Activated CD4-positive, alpha-beta T cell treated with anti-CD3 and anti-CD28 coated beads, Interleukin-2, Interleukin-6, amounts not matched to agents 100 ng/mL and 50 ng/mL, durations not matched to agents 16 hours and 8 hours (primary cell): ENCODE measurements at places on chromosomes 12 and 14.

- DNase-seq, result no peak
Observed at GRCh38 chr14:102417646-102418045, 54.9 kb downstream of the TECPR2 start.

DNA sequence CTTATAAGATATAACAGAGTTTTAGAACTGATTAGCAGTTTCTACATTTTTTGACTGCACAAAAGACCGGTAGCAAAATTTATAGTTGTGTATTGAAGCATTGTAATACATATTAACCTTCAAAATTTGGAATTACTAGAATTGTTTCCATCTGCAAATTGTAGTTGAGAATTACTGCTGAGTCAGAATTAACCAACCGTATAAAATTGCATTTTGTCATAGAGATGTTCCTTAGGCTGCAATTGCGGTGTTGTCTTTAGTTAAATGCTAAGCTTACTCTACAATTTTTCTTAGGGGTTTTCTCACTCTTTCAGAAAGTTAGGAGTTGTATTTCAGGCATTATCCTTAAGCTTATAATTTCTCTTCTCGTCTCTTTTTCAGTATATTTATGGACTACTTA lies 132.2 kb downstream of the PLEKHA5 start:
- DNase-seq, result no peak

- no peak for DNase-seq
Observed at GRCh38 chr12:95337146-95337545, 119.5 kb downstream of the VEZT start.

DNA sequence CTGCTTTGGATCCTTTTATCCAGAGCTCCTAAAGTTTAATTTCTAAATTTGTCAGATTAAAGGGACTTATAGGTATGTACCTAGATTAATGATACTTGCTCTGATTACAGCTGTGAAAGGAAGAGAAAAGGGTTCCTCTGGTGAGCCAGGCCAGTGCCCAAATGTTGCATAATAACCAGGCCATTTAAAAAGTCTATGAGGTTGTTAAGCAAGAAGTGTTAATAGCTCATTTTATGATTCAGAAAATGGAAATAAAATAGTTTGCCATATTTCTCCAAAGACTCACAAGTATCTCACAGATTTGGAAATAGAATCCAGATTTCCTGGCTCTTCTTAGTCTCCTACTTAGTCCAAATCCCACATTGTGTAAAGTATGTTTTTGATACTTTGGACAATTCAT lies 67.6 kb downstream of the SLC38A6 start:
- DNase-seq, result no peak

DNA sequence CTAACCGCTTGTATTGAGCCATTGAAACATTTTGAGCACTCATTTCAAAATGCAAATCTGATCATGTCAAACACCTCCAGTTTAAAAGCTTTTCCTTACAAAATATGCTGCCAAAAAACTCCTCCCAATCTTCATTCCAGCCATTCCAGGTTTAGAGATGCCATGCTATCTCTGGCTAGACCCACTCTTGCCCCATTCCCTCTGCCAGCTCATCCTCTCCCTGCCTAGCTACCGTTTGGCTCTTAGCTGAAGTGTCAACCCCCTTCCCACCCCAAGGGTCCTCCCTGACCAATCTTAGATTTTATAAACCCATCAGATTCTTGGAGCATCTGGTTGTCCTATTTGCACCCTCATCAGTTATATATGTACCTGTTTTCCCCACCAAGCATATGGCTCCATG lies 75.0 kb downstream of the SCAF11 start:
- no peak for DNase-seq

DNA sequence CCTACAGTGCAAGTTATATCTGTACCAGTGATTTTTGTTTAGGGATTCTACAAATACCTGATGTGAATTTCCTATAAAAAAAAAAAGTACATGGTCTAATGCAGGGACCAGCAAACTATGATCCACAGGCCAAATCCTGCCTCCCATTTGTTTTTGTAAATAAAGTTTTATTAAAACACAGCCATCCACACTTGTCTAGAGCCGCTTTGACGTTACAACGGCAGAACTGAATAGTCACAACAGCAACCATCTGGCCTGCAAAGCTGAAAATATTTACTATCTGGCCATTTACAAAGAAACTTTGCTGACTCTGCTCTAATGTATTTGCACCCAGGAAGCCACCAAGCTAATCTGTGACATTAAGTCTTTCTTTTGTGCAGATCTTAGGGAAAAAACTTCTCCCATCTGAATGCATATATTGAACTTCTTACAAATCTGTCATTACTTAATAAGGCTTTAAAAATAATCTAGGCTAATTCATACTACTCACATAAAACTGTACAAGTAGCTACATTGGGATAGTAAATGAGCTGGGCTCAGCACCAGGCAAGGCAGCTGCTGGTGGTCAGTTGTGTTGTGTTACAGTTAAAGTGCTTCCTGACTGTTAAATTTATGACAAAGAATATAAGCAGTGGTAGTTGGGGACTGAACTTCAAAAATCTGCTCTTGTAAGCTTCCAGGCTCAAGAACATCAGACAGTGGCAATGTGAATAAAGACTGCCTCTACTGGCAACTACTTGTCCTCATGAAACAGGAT lies 303.3 kb downstream of the MED13L start:
- no peak for DNase-seq

GRCh38 chr12:12379831-12380730 lies 23.2 kb downstream of the BORCS5 start:
- peak; percentile 79 for DNase-seq

DNA sequence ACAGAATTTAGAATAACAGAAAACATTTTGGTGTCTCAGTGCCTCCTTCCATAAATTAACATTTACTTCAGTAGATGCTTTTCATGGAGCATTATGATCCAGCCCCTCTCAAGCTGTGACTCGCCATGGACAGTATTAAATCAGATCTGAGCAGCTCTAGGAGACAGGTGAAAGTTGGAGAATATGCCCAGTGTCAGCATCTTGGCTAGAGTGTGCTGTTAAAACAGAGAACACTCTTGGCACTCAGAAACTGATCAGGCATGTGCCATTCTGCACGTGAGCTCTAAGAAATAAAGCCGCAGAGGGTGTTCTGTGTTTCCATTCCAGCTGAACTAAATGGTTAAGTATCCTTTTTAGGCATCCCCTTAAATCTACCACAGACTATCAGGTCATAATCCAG lies 68.0 kb downstream of the DIP2B start:
- DNase-seq, result no peak

DNA sequence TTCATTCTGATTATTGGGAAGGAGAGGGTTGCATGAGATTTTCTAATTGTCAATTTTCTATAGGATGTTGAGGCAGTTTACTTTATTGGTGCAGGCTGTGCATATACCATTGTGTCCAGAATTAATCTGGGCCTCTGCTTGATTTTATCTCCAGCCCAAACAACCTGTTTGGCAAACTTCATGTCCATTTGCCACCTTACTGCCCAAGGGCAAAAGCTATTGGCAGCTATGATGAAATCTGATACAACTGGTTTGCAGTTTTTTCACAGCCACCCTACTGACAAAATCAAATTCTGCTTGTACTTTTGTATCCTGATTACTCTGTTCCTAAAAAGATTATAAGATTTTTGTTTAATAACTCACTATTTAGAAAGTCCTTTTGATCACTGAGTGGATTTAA lies 789.2 kb upstream of the FBXO33 start:
- no peak for DNase-seq

DNA sequence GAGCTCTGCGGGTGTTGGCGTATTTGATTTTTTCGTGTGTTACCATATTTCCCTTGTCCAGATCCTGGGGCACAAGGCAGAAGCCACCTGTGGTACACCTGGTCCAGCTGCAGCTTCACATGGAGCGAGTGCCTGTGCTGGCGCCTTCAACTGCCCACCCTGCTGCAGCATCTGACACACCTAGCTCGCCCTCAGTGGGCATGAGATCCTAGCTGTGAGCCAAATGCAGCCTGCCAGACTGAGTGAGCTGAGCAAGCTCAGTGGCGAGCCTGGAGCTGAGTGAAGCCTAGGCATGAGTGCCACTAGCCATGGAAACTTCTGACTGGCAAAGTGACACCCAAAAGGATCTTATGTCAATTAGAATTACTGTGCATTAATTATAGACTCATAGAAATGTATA lies 1226.8 kb upstream of the FLRT2 start:
- DNase-seq, result no peak

GRCh38 chr14:20769421-20769820 lies 1.2 kb downstream of the EDDM3B start:
- no peak for DNase-seq

- no peak for DNase-seq
Observed at GRCh38 chr14:93396456-93396855, 34.3 kb upstream of the UNC79 start.

- no peak for DNase-seq
Observed at GRCh38 chr12:122830517-122831214, 4.6 kb upstream of the HIP1R start.

GRCh38 chr14:75459099-75459741 lies 31.4 kb downstream of the JDP2 start:
- DNase-seq, result peak; percentile 29

DNA sequence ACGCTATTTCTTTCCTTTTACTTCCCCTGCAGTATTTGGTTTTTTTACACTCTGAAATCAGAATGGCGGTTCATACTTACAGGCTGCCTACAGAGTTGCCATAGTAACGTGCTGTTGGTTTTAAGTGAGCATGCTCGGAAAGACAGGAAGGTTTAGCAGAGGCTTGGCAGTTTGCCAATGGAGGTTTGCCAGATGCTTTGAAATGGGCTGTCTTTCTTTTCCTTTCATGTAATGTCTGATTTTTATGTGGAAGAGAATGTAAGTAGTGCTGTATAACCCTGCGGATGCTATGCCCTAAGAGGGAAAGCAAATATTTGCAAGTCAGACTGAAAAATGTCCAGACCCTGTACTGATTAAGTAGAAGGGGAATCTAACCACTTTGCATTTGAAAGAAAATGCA lies 32.8 kb downstream of the ARID4A start:
- DNase-seq, result peak; percentile 91

DNA sequence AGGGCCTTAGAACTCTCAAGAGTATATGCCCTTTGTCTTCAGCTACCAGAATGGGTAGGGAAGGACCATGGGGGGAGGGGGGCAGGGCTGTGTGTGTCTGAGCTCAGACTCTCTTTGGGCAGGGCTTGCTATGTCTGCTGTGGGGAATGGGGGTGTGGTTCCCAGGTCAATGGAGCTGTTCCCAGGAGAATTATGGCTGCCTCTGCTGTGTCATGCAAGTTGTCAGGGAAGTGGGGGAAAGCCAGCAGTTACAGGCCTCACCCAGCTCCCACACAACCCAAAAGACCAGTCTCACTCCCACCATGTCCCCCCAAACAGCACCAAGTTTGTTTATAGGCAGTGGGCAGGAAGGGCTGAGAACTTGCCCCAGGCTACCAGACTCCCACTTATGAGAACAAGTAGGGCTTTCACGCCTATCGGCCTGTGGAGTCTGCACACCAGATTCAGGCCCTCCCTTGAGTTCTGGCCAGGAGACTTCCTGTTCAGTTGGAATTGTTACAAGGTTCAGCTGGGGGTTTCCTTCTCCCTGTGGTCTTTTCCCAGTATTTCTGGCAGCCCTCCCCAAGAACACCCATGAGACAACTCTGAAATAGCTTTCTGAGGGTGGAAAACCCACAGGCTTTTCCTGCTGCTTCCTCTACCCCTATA lies 6.1 kb upstream of the SERPINA11 start:
- DNase-seq, result no peak

DNA sequence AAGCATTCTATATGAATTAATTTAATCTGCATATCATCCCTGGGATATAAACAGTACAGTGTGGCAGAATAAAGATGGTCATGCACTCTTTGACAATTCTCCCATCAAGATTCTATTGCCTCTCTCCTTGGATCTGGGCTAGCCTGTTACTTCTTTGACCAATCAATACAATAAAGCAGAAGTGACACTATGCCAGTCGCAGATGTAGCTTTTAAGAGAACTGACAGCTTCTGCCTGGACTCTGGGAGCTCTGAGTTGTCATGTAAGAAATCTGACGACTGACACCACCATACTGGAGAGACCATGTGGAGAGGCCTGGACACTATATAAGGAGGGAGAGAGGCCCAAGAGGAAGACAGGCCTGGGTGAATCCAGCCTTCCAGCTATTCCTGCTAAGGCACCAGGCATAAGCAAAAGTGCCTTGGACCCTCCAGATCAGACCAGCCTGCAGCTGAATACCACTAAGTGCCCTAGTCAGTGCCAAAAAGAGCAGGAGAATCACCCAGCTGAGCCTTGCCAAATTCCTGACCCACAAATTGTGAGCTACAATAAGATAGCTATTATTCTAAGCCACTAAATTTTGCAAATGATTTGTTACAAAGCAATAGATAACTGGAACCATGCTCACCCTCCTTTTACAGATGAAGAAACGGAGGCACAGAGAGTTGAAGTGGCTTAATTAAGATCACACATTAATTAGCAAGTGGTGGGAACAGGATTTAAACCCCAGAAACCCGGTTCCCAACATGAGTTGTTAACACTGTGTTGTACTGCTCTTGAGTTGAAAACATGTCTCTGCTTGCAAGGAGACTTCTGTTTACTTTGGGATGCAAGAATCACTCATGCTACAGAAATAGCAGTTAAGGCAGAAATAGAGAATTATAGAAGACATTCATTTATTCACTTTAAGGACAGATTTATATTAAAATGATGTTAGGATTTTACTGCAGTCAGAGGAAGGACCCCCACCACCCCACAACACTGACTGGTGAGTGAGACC lies 84.6 kb downstream of the RIN3 start:
- no peak for DNase-seq

GRCh38 chr12:76539727-76540126 lies 19.8 kb downstream of the OSBPL8 start:
- DNase-seq, result no peak

GRCh38 chr14:41993687-41994086 lies 387.0 kb downstream of the LRFN5 start:
- no peak for DNase-seq

GRCh38 chr12:20368651-20369304 lies 441 bp downstream of the PDE3A start:
- no peak for DNase-seq

- DNase-seq, result no peak
Observed at GRCh38 chr14:47746986-47747385, 71.6 kb upstream of the MDGA2 start.

DNA sequence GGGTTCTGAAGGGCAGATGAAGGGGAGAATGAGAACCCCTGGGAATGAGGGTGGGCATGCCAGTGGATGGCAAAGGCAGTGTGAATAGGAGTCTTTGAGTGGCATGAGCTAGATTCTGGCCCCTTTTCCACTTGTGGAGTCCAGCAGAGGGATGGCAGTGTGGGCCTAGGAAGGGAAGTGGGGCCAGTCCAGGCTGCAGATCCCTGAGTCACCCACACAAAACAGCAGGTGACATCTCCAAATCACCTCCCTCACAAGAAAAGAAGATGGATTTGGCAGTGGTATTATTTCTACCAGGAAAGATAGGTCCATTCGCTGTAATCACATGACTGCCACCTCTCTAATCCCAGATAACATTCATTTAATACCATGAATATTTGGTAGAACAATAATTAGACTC lies 151.3 kb downstream of the TTC7B start:
- DNase-seq, result no peak

GRCh38 chr12:51705450-51705849 lies 114.4 kb downstream of the SCN8A start:
- no peak for DNase-seq

GRCh38 chr12:118189741-118190191 lies 53.8 kb downstream of the PEBP1 start:
- DNase-seq, result no peak
